HFF-Myc (cell line): ENCODE measurements at places on chromosomes 4 and X.
A peak's percentile ranks its signal among the peaks of the same experiment; 100 is the strongest.

GRCh38 chrX:37809970-37810369 is 30.1 kb downstream of the CYBB start:
- DNase-seq: no peak

GRCh38 chr4:90095000-90095399 is 32.2 kb upstream of the CCSER1 start:
- no peak for DNase-seq

DNA sequence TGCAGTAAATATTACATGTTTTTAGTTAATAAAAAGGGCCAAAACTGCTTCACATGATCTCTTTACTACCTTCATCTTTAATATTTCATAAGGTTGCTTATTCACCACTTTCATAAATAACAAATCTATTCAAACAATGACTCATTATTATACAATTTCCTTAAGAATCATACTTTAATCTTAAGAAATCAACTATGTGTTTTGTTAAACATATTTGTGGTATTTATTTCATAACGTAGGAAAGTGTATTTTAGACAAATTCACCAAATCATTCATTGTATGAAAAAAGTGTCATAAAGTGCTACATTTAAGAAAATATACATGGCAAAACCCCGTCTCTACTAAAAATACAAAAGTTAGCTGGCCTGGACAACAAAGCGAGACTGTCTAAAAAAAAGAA is 150.5 kb upstream of the RXFP1 start:
- no peak for DNase-seq

DNA sequence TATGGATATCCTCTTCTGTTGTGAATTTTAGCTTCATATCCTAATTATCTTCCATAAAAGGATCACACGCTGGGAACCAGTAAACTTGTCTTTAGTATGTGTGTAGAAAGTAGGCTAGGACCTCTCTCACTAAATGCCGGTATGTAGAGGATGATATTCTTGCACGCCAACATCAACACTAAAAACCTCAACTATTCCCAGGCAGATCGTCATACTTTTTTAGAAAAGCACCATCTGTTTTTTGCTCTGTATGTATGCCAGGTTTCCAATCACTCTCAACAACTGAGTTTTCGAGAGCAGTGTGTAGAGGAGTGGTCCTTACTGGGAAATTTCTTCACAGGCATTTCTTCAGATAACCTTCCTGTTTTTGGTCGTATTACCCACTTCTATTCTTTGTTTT is 283.6 kb downstream of the GALNTL6 start:
- no peak for DNase-seq

DNA sequence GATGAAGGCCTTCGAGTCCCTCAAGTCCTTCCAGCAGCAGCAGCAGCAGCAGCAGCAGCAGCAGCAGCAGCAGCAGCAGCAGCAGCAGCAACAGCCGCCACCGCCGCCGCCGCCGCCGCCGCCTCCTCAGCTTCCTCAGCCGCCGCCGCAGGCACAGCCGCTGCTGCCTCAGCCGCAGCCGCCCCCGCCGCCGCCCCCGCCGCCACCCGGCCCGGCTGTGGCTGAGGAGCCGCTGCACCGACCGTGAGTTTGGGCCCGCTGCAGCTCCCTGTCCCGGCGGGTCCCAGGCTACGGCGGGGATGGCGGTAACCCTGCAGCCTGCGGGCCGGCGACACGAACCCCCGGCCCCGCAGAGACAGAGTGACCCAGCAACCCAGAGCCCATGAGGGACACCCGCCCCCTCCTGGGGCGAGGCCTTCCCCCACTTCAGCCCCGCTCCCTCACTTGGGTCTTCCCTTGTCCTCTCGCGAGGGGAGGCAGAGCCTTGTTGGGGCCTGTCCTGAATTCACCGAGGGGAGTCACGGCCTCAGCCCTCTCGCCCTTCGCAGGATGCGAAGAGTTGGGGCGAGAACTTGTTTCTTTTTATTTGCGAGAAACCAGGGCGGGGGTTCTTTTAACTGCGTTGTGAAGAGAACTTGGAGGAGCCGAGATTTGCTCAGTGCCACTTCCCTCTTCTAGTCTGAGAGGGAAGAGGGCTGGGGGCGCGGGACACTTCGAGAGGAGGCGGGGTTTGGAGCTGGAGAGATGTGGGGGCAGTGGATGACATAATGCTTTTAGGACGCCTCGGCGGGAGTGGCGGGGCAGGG is 568 bp downstream of the HTT start:
- DNase-seq: peak; percentile 21

DNA sequence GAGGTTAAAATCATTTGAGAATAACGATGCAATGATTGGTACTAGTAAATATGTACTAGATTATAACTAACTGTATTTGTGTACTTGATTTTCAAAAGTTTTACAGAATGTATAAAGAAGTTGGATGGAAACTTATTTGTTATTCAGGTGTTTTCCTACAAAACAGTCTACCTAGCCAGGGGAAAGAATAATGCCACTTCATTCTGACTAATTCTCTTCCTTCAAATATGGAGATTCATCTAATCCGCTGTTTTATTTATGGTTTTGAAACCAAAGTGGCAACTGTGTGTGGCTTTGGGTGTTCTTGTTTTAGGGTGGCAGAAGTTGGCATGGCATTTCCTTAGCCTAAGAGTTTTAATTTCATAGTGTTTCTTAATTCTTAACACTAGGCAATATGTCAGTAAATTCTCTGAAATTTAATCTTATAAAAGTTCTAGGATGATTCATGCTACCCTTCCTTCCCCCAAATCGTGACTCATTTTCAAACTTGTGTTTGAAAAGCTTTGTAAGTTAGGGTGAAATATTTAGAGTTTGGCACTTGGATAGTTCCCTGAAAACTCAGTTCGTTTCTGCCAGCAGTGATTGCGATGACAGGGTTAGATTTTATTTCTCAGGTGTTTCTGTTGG is 62.6 kb downstream of the DCLK2 start:
- DNase-seq: no peak

GRCh38 chr4:140353786-140354185 is 19.7 kb upstream of the SCOC start:
- DNase-seq: no peak

DNA sequence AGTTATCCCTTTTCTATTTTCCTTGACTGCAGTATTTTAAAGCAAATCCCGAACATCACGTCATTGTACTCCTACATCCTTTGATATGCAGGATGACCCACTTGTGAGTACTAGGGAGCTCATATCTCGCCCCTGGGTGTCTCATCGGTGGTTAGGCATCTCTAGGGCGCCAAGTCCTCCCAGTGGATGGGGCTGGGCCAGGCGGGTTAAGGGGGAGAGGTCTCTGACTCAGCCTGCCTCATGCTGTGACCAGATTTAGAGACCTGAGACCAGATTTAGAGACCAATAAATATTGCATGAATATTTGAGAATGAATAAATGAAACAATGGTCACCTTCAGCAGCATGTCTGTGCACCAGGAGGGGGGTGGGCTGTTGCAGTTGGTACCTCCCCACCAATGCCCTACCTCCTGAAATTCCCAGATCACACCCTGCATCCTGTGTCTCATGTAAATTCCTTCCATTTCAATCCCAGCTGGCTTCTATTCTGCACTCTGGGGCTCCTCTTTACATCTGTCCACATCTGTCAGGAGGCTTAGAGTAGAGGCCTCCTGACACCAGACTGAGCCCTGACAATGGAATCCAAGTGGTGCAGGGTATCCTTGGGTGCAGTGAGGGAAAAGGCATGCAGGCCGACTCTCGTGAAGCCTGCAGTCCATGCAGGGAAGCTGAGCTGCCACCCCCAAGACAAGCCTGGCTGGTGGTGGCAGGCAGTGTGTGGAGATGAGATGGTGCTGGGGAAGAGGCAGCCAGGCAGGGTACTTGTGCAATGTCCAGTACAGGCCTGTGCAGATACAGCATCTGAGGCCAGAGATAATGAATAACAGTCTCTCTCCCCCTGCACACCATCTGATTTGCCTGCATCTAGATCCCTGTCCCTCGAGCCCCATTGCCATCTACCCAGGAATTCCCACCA is 5.2 kb downstream of the APLN start:
- DNase-seq: no peak

GRCh38 chrX:72019487-72019886 is 108.8 kb downstream of the NHSL2 start:
- DNase-seq: no peak

DNA sequence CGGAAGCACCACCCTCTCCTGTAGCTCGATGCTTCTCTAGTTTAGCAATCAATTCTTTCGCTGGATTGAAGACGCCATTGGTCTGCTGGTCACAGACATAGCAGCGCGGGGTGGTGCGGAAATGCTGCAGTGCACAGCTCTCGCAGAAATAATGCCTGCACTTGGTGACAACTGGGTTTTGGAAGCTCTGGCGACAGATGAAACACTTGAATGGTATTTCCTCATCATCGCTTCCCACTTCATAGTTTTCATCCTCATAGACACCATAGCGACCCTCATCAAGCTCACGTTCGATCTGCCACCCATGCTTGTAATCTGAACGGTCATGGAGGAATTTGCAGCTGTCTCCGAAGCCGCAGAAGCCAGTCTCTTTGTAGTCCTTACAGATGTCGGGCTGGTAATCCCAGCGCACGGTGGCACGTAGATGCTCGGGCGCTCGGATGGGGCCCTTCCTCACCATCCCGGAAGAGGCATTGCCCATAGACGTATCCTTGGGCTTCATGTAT is 854 bp downstream of the RNF113A start:
- no peak for DNase-seq
